ENCODE measurements at places on chromosomes 12 and 14. TPM values are rescaled to one million over a fixed set of nuclear protein-coding genes. Genes with fewer than 3 reads are reported as not detected.

DNA sequence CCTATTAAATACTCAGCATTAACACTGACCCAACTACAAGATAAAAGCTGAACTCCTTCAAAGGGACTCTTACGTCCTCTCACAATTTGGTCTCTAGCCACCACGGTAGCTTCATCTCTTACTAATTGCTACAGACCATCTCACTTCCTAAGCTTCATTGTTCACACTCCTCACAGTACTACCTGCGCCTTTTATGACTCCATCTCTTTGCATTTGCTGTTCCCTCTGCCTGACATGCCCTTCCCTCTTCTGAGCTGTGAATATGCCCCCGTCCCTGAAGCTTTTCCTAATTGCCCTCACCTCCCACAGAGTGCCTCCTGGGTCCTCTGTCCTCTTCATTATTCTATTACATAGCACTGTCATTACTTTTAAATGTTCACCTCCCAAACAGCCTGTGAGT lies 2.5 kb downstream of the EEA1 start:
- no peak for DNase-seq

The NRL gene
- total RNA-seq, result 1.3 TPM

GRCh38 chr14:31196839-31197492 lies 10.6 kb downstream of the HECTD1 start:
- DNase-seq, result no peak

The ARHGEF25 gene
- total RNA-seq, result 28.0 TPM

DNA sequence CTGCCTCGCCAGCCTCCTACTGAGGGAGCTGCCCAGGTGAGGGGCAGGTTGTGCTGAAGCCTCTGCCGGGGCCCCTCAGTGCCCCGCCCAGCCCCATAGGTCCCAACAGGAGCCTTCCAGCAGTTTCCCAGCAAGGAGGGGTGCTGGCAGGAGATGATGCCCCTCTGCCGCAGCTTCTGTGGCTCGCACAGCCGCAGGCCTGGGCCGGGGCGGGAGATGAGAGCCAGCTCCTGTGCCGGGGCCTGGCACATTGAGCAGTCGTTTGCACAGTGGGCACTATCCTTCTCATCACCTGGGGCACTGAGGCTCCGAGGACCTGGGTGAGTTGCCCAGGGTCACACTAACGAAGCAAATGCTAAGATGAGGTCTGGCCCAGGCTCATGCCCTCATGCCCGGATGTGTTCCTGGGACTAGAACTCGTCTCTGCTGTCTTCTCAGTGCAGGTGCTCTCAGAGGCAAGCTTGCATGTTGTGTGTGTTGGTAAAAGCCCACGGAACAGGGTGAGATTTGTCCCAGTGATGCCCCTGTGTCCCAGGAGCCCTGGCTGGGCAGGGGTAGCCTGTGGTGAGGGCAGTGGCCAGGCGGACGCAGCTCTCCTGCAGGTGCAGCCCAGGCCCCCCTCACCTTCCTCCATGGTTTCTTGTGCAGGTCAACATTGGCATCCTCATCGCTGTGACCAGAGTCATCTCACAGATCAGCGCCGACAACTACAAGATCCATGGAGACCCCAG lies 177.5 kb downstream of the ADGRD1 start:
- no peak for DNase-seq

GRCh38 chr14:61346793-61347192 lies 25.4 kb downstream of the PRKCH start:
- DNase-seq, result no peak

DNA sequence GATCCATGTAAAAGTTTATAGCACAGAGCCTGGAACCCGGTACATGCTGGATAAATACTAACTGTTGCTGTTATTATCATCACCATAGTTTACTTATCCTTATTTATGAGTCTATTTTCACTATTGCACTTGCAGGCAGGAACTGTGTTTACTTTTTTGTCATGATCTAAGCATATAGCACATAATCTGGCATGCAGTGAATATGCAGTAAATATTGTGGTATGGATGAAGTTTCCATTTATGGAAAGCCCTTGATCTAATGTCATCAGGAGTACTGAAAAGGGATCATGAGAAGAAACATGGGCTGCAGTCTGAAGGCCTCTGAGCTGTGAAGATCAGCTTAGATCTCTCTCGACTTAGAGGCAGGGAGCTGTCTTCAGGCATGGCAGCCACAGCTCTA lies 91.6 kb downstream of the KCNK13 start:
- DNase-seq, result no peak

The MIP gene
- not detected for total RNA-seq

GRCh38 chr14:105476097-105476830 lies 1.6 kb downstream of the CRIP2 start:
- DNase-seq, result no peak

DNA sequence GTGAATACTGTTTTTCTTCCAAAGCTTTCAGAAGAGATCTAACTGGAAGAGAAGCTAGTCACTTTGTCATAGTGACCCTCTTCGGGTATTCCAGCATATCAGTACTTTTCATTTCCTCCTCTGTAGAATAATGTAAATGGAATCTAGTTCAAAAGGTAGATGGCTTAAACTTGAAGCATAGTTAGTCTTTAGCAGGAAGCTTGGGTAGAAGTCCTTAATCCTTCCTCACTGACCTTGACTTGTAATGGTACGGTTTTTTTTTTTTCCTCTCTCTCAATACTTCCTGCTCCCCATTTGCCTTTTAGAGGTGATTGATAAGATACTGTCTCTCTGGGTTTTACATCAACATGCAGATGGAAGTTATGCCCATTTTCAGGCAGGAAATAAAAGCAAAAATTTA lies 1.7 kb downstream of the FBXO34 start:
- DNase-seq, result no peak

GRCh38 chr12:91972896-91973295 lies 172.8 kb downstream of the BTG1 start:
- no peak for DNase-seq

DNA sequence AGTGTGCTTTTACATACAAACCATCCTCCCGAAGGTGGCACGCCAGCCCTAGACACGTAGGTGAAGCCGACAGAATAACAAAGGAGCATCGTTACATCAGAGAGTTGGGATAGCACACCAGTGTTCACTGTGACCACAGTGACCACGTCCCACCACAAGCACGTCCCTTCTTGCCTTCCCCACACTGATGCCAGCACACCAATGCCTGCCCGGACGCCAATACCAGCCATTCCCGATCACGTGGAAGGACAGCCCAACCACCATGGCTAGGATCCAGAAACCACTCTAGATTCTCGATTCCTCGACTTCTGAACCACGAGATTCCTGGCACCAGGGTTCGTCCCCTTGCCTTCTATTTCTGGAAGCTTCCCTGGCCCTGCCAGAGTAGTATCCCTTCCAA lies 48.0 kb upstream of the GPR68 start:
- DNase-seq, result no peak

DNA sequence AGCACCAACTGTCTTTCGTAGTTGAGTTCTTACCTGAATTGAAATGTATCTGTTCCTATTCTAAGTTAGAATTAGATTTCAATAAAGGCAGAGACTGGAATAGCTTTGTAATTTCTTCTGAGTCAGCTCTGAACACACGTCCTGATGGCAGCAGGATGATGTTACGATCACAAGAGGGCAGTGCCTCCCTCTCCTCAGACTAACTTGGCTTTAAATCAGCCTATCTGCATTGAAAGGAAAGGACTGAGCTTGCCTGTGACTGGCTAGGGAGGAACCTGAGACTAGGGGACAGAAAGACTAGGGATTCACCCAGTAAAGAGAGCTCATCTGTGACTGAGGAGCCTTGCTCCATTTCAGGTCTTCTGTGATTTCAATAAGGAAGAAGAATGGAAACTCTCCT lies 323.7 kb upstream of the OR4E1 start:
- DNase-seq, result no peak

The OAS1 gene
- total RNA-seq, result under 0.01 TPM

DNA sequence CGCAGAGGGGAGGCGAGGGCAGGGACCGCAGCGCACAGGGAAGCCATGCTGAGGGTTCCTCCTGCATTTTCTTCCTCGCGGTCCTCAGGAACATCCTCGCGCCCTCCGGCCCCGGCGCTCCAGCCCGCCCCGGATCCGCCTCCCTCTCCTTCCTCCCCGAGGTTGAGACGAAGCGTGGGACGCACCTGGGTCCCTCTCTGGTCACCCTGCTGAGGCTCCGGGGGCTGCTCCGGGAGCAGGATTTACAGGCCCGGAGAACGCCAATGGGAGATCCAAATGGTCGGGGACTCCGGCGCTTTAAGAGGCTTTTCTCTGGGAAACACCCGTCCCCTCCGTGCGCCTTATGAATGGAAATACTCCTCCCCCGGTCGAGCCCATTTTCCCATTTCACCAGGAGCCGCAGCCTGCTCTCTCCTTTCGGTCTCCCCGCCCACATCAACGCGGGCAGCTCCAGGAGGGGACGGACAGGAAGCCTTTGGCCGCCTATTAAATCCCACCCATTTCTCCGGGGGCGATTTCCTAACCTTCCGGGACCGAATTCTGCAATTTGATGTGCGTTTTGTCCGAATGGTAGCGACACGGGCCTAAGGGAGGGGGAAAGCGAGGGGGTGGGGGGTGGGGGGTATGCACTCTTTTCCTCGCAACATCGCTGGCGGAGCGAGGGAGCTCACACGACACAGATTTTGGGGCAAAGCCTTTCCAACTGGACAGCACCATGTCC lies at the start of gene UNC79:
TSS of gene UNC79 (plus strand) at position 625 of the 721 bp plus-strand sequence. CDS start at position 716, 91 bp downstream.
- no peak for DNase-seq

DNA sequence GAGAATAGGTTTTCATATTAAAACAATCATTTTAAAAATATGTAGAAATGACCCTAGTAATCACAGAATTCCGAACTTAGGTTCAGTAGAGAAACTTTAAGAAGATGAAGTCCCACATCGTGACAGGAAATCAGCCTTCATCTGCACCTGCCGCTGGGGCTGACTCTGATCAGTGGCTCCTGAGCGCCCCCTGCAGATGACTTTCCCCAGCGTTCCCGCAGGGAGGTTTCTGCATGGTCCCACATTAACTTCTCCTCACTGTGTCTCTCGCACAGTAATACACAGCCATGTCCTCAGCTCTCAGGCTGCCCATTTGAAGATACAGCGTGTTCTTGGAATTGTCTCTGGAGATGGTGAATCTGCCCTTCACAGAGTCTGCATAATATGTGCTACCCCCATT lies 1131.1 kb downstream of the TMEM121 start:
- DNase-seq, result no peak

The PPP4R4 gene
- under 0.01 TPM for total RNA-seq

GRCh38 chr14:36998686-36999085 lies 173.7 kb downstream of the SLC25A21 start:
- no peak for DNase-seq

GRCh38 chr12:5081016-5081415 lies 37.3 kb downstream of the KCNA5 start:
- DNase-seq, result no peak

The KHNYN gene
- total RNA-seq, result 47.4 TPM

- DNase-seq, result no peak
These were observed 48.9 kb downstream of the RNF34 start for GRCh38 chr12:121448771-121449315.
